ENCODE measurements at places on chromosomes 4 and X. TPM values are rescaled to one million over a fixed set of nuclear protein-coding genes. Genes with fewer than 3 reads are reported as not detected.

DNA sequence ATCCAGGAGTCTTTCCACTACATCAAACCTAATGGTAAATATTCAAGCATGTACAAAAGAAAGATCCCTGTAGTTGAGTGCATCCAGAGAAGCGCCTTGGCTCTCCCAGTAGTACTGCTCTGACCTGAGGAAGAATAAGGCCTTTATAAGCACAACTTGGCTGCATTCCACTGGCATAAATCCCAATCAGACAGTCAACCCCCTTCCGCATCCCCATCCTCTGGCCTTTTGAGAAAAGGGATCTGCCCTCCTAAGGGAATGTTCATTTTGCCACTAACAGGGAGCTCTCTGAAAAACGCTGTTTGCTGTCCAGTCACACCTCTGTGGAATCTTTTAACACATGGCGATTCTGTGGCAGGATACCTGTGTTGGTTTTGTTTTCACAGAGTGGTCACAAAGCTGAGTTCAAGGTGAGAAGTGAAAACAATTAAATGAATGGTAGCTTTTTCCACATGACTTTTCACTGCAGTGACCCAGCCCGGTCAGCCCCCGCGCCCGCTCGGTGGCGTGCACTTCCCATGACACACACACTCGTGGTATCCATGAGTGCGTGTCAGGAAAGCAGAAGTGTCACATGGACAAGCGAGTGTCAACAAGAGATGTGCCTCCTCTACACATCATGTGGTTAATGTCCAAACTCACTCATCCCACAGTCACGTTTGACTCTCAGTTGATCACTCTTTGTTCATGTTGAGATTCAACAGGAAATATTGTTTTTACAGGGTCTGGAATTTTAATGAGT is 112.2 kb upstream of the ENPP6 start:
- no peak for DNase-seq

HERC5 gene
- 15.4 TPM for total RNA-seq

GRCh38 chr4:91087743-91088142 is 960.5 kb downstream of the CCSER1 start:
- no peak for DNase-seq

- no peak for DNase-seq
Measured at GRCh38 chr4:7660176-7661039, 225.7 kb upstream of the PSAPL1 start.

STK32B gene
- total RNA-seq: 5.3 TPM

- peak; percentile 62 for DNase-seq
Measured at GRCh38 chr4:7192252-7193029, at the start of gene SORCS2. TSS of gene SORCS2 (plus strand) at chr4:7192538.

DNA sequence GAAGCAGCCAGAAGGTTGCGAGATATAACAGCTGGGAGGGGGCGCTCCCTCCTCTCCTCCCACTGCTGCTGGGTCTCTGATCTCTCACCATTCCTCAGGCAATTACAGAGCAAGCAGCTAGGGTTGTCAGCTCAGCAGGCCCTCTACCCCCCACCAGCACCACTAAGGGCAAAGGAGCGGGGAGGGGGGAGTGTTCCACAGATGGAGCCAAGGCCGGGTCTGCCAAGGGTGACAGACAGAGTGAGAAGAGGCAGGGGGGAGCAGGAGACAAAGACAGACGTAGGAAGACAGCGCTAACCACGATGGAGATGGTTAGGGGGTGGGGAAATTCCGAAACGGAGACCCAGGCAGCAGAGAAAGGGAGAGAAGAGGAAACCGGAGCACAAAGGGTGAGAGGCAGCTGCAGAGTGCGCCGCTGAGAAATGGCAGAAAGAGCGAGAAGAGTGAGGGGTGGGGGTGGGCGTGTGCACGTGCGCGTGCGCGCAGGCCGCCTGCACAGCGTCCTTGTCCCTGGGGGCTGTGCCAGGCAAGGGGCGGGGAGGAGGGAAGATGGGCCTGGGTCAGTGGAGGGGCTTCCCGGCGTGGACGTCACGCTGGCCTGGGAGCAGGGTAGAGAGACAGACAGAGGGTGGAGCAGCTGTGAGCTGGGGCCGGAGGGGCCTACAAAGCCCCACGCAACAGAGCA is 6.9 kb downstream of the L1CAM start:
- DNase-seq: no peak

GRCh38 chrX:127649011-127649410 is 403.2 kb downstream of the ACTRT1 start:
- no peak for DNase-seq

TIGD4 gene
- 0.17 TPM for total RNA-seq

GRCh38 chr4:12421364-12421763 is 992.7 kb upstream of the HS3ST1 start:
- peak; percentile 50 for DNase-seq

DNA sequence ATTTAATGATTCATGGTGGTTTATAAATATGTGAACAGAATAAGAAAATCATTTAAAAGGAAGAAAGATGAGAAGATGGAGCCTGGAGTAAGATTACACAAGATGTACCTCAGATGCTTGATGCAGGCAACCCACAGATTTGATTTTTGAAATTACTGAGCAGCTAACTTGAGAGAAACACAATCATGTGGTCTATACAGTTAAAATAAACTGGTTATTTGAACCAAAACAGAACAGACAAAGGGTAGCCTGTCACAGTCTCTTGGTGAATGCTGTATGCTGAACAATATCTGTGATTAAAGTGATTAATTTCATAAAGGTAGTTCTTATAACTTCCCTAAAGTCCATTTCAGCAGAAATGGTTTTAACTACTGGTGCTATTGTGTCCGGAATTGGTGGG is 4.2 kb downstream of the PI4K2B start:
- no peak for DNase-seq

- DNase-seq: peak; percentile 1
Measured at GRCh38 chrX:103253608-103254007, 1.3 kb downstream of the TCEAL8 start.

DNA sequence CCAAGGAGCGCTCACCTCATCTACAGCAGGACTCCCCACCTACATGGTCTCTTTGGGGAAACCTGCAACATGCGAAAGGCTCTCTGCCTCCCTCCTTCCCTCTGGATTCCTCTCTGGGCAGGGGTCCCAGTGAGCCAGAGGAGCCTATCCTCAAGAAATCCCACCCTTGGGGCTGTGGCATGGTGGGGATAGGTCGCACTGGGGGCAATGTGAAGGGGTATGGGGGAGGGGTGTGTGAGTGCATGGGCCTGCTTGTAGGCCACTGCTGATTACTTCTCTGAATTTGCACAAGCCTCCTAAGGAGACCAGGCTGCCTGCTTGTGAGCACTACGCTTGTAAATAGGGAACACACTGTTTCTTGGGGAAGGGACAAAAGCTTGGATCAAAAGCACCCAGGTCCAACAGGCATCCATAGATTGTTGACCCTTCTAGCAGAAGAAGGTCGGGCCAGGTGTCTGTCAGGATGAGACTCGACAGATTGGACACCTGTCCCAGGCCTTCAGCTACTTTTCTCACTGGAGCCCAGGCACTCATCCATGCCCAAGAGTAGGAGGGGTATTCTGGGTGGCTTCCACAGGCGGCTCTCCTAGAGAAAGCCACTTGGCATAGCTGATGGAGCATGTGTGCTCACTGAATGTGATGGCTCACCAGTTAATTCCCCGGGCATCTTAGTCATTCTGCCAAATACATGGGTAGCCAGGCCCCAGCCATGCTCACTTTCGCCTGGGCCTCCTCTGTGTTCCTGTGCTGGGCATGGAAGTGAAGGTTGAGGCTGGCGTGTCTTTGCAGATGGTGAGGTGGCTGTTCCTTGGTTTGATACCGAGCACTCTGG is 75.0 kb downstream of the NBDY start:
- DNase-seq: no peak

DNA sequence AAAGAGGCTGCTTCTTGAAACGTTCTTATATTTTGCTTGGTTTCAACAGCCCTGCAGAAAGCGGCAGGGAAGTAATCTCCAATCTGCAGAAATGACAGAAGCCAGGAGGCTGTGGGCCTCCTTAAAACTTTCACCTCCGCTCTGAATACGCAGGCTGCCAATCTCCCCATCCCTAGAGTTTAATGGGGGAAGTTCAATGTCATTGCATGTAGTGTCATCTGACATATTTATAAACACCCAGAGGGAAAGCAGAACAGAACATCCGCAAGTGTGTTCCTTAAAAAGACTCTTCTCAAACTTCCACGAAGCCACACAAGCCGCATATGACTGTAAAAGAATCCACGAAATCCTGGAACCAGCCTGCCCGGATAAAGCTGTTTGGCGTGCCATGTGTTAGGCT is 148.8 kb upstream of the TBL1X start:
- DNase-seq: no peak

XAGE1B gene
- not detected for total RNA-seq

DNA sequence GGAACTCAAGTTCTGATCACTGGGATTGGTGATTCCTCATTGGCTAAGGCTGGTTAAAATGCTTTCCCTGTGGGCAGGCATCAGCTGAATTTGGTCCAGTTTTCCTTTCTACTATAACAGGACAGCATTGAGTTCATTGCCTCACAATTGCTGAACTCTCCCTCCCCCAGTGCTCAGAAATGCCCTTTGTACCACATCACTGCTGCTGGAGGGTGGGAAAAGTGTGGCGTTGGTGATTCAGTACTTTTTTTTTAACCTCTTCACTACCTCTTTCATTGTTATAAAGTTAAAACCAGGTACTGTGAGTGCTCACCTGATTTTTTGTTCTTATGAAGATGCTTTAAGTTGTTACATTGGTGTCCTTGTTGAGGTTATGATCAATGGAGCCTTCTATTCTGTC is 69.3 kb upstream of the IL2 start:
- peak; percentile 4 for DNase-seq

DNA sequence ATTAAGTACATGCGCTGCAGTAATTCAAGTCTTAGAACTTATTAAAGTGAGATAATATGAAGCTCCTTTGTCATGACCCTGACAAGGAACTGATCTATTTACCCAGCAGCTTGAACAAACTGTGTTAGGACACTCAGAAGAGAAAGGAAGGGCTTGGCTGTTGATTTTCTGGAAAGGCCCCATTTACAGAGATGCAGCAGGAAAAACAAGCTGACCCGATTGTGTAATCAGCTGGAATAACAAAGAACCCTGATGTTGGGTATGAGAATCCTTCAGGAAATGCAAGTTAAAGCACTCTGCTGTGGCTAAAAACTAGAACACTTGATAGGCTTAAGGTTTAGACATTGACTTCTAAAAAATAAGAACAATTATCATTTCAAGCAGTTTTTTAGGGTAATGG is 64.8 kb downstream of the TBC1D9 start:
- no peak for DNase-seq

GRCh38 chr4:175369087-175369486 is 443.0 kb downstream of the GPM6A start:
- DNase-seq: no peak

DNA sequence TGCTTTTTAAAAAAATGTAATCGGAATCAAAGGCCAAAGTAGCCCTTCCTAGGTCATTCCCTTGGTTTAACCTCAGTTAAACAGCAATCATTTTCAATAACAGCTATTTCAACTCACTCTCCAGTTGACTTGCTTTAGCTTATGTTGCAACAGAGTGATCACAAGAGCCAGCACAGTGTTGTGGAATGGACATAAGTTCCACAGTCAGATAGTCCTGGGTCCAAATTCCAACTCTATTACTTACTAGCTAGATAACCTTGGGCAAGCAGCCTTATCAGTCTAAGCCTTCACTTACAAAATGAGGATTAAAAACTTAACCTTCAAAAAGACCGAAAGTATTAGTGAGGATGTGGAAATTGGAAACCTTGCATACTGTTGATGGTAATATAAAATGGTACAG is 9.2 kb upstream of the GPC3 start:
- DNase-seq: no peak

CLIC2 gene
- total RNA-seq: 0.43 TPM

CFP gene
- total RNA-seq: not detected

- DNase-seq: peak; percentile 53
Measured at GRCh38 chr4:164572877-164573279, 181.1 kb upstream of the SMIM31 start.

DNA sequence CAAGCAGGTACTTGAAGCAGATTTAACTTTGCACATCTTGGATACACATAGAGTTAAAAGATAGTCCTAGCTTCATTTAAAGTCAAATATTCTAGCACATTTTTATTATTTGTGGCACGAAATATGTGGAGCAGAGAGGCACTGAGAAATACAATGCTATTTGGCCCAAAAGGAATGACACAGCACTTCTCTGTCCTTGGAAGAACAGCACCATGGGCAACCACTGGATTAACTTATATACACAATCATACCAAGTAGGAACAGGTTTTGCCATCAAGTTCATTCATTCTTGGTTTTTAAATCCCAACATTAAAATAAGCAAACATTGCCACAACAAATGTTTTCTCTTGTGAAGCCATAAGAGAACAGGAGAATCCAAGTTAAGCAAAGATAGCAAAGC is 924 bp upstream of the ENAM start:
- DNase-seq: no peak

KIF4A gene
- total RNA-seq: 18.1 TPM

NPY2R gene
- total RNA-seq: not detected

DNA sequence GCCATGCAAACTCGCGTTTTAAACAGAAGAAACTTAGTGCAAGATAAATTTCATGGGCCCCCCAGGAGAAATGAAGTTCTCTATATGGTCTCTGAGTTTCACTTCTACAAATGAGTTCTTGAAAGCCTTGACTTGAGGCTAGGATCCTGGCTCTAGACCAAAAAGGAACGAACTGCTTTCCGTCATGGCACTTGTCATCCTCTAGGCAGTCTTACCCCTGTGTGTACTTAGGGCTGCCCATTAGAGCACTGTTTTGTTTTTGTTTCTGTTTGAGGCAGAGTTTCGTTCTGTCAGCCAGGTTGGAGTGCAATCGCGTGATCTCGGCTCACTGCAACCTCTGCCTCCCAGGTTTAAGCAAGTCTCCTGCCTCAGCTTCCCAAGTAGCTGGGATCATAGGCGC is 29.0 kb downstream of the RNF4 start:
- no peak for DNase-seq

MAGED4 gene
- total RNA-seq: 2.3 TPM

- DNase-seq: no peak
Measured at GRCh38 chr4:40183615-40184411, 13.0 kb upstream of the RHOH start.

DNA sequence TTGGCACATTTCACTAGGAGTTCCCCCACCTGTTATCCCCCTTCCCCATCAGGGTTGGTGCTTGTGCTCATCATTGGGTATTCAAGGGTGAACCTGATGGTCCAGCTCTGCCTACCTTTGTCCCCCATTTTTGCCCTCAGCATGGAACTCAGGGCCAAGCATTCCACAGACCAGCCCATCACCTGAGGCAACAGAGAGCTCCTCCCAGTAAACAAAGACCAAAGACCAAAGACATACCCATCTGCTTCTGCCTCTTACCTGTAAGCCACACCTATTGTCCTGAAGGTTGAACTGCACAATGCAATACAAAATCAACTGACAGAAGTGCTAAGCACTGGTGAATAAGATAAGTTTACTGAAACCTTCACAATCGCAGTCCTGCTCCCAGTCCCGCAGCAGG is 237.5 kb downstream of the PAPSS1 start:
- no peak for DNase-seq

HPSE gene
- total RNA-seq: 2.9 TPM
